ENCODE measurements at places on chromosomes 13 and 19.

DNA sequence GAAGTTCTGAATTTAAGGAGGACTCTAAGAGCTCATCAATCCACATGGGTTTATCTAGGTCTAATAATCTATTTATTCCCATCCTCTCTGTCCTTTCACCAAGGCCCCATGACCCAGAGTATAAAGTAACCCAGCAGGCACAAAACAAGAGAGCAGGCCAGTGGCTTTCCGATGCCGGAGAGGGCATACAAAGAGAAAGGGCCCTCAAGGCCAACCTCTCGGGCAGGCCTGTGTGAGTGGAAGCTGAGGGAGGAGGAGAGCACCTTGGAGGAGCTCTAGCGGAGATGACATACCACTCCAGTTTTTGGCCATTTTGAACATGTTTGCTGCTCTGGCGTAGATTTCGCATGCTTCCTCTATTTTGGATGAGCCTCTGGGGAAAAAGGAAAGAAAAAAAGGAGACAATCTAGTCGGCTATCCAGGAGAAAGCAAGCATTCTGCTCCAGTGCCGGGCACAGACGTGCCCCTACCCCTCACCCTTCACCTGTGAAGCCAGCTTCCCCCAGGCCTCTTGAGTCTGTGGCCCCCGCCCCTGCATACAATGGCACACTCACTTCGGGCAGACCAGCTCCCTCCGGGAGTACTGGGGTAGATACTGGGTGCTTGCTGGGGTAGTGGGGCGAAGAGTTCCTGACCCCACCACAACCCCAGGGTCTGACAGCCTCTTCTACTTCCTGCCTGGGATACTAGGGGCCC is 11.6 kb downstream of the NAPA start:
- DNase-seq: no peak

DNA sequence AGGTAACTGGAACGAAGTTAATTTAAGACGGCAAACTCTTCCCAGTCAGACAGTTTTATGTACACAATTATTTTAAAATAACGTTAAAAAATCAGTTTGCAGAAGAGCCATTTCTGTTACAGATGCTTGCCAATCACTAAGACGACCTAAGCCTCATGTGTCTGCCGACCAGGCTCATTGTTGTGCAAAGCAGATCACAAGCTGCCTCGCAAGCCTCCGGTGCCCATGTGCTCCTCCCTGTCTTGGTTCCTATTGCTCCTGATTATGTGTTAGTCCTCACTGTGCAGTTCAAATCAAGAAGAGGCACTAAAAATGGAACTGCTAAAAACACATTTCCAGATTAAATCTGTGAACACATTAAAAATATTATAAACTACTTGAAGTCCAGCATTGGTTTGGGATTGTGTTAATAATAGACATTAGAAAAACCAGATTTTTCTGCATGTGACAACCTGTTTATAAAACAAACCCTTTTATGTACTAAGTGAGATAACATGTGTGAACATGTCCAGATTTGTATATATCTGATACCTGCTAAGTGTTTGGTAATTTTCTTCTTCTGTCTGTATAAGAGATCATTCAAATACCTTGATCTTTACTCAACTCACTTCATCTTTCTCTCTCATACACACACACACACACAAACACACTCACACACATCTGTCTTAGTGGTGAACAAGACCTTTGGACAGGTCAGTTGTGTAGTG is 81.9 kb upstream of the SLC15A1 start:
- no peak for DNase-seq

GRCh38 chr19:41427647-41428480 is 690 bp upstream of the B3GNT8 start:
- DNase-seq: peak; percentile 71

- DNase-seq: no peak
Measured at GRCh38 chr13:113665597-113666328, 1.3 kb upstream of the GRK1 start.

GRCh38 chr13:21399741-21400140 is 59.4 kb downstream of the ZDHHC20 start:
- peak; percentile 19 for DNase-seq

DNA sequence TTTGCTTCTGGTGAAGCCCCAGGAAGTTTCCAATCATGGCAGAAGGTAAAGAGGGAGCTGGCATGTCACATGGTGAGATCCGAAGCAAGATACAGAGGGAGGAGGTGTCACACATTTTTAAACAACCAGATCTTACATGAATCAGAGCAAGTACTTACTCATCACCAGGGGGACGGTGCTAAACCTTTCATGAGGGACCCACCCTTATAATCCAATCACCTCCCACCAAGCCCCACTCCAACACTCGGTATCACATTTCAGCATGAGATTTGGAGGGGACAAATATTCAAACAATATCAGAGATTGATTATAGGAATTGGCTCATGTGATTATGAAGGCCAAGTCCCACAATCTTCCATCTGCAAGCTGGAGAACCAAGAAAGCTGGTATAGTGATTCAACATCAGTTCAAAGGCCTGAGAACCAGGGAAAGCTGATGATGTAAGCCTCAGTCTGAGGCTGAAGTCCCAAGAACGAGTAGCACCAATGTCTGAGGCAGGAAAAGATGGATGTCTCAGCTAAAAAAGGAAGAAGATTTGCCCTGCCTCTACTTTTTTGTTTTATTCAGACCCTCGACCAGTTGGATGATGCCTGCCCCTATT is 58.6 kb upstream of the WDFY2 start:
- DNase-seq: no peak

GRCh38 chr13:50644081-50644871 is 199.2 kb downstream of the DLEU7 start:
- no peak for DNase-seq

- DNase-seq: peak; percentile 69
Measured at GRCh38 chr19:49142866-49143335, 12.3 kb downstream of the HRC start.

GRCh38 chr13:24272452-24273161 is 36.8 kb upstream of the C1QTNF9 start:
- DNase-seq: no peak

DNA sequence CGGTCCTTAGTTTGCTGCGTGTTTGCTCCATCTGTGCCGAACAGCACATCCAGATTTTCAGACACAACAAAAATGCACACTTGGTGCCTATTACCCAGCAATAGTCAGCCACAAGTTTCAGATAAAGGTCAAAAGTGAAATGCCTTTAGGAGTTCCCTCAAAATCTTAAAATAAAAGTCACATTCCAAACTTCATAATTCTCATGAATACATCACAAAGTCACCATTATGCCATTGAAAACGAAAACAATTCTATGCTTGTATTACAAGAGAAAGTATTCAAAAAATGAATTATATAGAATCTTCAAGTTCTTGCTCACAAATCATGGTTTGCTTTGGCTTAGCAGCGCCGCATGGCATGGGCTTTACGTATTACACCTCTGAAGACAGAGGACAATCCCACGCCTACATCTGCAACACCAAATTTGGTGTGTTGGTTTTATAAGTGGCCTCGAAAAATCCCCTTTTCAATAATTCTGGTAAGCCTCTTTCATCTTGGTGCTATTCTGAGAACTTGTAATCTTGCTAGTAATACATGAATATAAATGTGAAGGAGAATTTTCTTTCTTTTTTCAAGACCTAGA is 26.6 kb downstream of the COL4A1 start:
- no peak for DNase-seq

GRCh38 chr13:49938921-49939320 is 2.8 kb upstream of the SPRYD7 start:
- no peak for DNase-seq

DNA sequence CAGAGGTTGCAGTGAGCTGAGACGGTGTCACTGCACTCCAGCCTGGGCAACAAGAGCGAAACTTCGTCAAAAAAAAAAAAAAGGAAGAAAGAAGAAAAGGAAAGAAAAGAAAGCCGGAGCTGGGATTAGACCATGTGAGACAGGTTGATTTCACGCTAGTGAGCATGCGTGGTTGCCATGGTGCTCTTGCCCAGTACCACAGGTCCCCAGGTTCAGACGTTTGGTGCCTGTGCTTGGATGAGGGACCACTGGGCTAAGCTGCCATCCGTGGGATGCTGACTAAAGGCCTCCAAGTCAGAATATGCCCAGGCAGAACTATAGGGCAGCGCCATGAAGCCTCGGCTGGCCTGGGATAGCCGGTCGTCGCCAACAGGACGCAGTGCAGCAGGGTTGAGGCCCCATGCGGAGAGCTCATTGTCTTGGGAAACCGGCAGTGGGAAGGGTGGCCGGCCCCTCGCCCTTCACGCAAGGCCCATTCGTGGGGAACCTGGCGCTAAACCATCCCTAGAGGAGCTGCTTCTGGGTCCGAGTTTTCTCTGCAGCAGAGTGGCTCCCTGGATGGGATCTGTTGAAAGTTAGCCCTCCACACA is 7.2 kb upstream of the TEX101 start:
- no peak for DNase-seq

GRCh38 chr13:100399455-100399854 is 189.1 kb downstream of the GGACT start:
- no peak for DNase-seq

DNA sequence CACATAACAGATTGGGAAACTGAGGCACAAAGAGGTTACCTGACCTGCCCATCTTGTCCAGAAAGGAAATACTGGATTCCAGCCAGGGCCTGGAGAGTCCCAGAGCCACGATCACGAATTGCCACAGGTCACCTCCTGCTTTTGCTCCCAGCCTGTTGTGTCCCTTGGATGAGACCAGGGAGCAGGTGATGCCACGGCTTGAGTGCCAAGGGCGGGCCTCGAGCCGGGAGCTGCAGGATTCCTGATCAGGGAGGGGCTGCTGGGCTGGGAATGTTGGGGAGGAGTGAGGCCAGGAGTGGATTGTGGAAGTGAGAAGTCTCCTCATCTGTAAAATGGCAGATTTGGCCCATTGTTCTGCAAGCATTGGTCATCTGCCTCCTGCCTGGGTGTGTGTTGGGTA is 29.4 kb downstream of the DNM2 start:
- no peak for DNase-seq

DNA sequence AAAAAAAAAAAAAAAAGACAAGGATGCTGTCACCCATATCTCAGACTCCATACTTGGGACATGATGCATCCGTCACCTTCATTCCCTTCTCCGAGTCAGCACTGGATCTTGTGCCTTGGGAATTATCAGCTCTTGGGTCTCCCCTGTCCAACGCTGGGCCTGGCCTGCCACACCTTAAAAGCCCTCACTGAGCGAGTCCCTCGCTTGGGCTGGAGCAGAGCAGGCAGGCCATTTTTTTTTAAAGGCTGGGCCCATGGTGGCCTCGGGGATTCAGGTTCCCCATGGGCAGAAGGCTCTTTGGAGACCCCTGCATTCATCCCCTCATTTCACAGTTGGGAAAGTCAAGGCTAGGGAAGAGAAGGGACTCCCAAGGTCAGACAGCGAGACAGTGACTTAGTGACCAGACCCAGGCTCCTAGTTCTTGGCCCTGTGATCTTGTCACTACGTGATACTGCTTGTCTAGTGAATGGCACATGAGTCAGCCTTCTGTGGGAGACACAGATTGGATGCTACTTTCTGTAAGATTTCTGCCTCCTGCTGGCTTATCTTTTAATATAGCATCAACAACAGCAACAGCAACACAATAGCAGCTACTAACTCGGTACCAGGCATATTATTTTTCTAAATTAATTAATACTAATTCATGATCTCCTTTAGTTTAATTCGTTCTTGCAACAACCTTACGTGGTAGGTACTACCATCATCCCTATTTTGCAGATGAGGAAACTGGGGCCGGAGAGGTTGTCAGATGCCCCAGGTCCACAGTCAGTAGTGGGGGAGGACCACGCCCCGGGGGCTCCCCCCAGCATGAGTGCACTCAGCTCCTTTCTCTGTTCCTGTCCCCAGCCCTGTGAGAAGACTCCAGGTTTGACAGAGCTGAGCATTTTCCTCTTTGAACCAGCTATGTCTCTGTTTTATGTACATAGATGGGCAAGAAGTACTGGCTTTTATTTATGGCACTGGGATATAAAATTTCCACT is 27.4 kb upstream of the ZNF536 start:
- DNase-seq: no peak

DNA sequence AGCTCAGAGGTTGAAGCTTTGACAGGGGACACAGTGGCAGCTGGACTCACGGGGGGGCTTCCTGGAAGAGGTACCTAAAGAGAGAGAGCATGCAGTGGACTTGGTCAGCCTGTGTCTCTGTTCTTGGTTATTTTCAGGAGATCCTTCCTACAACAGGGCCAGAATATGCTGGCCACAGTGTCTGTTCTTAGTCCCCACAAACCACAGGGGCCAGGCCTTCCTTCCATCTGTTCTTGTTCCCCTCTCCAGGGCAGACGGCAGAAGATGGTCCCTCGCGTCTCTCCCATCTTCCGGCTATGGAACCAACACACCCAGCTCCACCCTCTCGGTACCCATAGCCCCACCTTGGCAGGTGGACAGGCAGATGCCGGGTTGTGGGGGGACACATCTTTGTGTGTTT is 24.8 kb downstream of the MAST3 start:
- DNase-seq: no peak

DNA sequence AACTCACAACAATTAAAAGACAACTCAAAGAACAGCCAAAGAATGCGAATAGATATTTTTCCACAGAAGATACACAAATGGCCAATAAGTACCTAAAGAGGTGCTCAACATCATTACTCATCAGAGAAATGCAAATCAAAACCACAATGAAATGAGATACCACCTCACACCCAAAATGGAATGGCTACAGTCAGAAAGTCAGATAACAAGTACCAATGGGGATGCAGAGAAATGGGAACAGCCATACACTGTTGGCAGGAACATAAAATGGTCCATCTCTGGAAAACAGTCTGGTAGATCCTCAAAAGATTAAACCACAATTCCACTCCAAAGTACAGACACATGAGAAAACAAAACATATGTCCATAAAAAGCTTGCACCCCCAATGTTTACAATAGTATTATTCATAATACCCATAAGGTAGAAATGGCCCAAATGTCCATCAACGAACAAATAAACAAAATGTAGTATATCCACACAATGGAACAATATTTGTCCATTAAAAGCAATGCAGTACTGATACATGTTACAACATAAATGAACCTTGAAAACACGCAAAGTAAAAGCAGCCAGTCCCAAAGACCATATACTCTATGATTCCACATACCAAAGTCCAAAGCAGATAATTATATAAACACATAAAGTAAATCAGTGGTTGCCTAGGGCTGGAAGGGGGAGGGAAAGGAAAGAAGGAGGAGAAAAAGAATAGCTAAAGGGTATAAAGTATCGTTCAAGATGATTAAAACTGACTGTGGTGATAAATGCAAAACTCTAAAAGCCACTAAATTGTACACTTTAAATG is 19.6 kb downstream of the USP12 start:
- DNase-seq: no peak
